ENCODE measurements at places on chromosomes 3 and 15.

DNA sequence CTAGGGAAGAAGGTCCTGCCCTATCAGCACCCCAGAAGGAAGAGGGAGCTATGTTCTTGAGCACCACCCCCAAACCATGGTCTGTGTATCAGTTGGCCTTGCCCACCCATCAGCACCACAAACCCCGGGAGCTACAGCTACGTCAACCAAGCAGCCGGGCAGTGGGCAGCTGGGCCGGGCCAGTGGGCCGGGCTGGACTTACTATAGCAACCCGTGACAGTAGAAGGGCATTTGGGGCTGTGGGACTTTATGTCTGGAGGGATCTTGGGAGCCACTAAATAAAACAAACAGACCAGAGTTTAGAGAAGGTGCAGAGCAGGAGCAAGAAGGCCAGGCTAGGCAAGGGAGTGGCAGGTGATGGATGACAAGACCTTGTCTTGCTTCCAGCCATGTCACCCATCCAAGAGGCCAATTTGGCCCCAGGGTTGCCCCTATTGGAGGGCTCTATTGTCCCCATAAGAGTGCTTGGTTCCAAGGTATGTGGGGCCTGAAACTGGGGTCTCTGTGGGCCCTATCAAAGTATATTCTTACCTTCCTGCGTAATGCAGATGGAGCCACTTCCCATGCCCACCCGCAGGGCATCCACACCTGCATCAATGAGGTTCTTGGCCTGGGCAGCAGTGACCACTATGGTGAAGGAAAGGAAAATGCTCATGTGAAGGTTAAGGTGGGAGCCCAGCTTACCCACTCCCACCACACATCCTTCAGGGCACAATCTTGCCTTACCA lies 3.2 kb downstream of the IMPDH2 start:
- no peak for DNase-seq

DNA sequence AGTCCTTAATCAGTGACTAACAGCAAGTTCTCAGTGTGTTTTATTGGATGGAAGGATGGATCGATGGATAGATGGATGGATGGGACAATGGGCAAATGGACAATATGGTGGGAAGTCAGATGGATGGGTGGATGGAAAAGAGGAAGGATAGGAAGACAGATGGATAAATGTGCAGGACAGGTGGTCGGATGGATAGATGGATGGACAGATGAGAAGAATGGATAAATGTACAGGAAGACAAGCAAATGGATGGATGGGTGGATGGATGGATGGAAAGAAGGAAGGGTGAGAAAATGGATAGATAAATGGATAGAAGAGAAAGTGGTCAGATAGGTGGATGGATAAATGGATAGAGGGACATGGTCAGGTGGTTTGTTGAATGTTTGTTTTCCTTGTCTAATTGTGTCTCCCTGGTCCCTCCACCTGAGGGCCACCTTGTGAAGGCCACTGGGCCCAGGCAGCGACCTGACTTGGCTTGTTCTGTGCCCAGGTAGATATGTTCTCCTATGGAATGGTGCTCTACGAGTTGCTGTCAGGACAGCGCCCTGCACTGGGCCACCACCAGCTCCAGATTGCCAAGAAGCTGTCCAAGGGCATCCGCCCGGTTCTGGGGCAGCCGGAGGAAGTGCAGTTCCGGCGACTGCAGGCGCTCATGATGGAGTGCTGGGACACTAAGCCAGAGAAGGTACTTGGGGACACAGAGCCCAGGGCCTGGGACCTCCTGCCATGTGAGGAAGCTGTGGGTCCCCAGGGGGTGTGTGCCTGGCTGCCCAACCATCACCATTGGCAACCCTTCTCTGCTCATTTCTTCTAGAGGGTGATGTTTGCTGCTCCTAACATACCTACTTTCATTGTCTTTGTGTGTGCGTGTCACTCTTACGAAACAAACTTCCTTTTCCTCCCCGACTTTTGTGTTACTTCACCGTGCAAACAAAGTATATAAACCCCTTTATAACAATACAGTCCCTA lies 137.5 kb downstream of the LRRK1 start:
- DNase-seq, result no peak

DNA sequence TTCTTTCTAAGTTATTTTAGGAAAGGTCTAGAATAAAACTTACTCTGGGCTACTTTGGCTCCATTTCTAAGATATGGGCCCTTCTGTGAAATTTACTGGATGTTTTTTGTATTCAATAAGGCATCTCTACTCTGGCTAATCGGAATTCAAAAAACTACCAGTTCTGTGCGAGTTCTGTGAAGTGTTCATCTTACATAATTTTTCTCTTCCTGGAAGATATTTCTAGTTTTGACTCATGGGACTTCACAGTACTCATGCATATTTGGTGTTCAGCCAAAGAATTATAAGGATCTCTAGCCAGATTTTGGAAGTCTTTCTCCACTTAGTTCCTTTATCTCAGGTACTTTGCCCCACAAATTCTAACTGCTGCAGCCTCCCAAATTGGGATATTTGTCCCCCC lies 46.4 kb upstream of the MBNL1 start:
- no peak for DNase-seq

DNA sequence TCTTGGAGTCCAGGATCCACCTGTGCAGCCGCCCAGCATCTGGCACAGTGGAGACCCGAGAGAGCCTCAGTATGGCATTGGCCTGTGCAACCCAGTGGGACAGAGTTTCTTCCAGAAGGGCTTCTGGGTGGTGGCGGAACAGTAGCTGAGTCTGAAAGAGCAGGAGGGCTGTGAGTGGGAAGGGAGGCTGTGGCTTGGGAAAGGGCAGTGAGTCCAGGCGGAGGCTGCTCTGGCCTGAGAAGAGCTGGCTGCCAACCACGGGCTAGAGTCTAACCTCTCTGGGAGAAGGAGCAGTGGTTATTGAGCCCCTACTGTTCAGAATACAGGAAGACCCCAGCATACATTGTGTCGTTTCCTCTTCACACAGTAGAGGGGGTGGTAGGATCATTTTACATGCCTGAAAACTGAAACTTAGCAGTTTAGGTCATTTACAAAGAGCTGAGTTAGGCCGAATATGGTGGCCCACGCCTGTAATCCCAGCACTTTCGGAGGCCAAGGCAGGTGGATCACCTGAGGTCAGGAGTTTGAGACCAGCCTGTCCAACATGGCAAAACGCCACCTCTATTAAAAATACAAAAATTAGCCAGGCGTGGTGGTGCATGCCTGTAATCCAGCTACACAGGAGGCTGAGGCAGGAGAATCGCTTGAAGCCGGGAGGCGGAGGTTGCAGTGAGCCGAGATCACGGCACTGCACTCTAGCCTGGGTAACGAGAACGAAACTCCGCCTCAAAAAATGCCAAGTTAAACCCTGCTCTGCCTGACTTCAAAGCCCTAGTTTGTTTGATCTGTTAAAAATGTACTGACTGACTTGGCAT lies 3.2 kb downstream of the AEN start:
- DNase-seq, result no peak

- no peak for DNase-seq
Observed at GRCh38 chr15:71089801-71090200, 25.5 kb upstream of the THSD4 start.

Measured in activated naive CD8-positive, alpha-beta T cell treated with anti-CD3 and anti-CD28 coated beads for 36 hours (primary cell).